Lower lobe of right lung (tissue), 2 donors: ENCODE measurements at places on chromosomes 3 and 15. TPM values are rescaled to one million over a fixed set of nuclear protein-coding genes. Genes with fewer than 3 reads are reported as not detected.

- H3K4me3 ChIP-seq, result no peak overlapping the region
- H3K36me3 ChIP-seq, result no peaks in the 10 kb centered on the region
- no peaks in the 10 kb centered on the region for H3K4me1 ChIP-seq
- DNase-seq, result no peak
These were observed 287.2 kb downstream of the SHQ1 start for GRCh38 chr3:72560846-72561675.

GRCh38 chr3:121152573-121152972, 244.6 kb downstream of the STXBP5L start:
- no peaks in the 10 kb centered on the region for H3K27me3 ChIP-seq
- DNase-seq, result no peak
- no peaks in the 10 kb centered on the region for H3K36me3 ChIP-seq
- no peak overlapping the region for H3K4me3 ChIP-seq
- no peaks in the 10 kb centered on the region for H3K4me1 ChIP-seq
- no peak overlapping the region for H3K27ac ChIP-seq

DNA sequence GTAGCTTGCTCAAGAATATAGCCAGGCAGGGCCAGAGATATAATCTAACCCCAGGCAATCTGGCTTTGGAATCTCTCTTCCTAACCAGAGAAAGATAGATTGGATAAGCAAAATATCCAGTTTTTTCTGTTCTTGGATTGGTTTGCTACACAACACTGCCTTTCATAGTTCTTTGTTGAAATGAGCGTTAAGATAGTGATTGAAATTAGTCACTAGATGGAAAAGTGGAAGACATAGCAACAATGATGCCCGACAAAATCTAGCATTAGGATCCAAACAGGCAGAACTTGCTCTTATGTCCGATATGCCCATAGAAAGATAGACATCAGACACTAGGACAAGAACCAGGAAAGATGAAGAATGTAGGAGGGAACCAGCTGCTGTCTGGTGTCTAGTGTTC, 77.3 kb upstream of the COL8A1 start:
- no peak overlapping the region for H3K27ac ChIP-seq
- H3K36me3 ChIP-seq, result no peaks in the 10 kb centered on the region
- no peak for DNase-seq
- H3K27me3 ChIP-seq, result no peaks in the 10 kb centered on the region

DNA sequence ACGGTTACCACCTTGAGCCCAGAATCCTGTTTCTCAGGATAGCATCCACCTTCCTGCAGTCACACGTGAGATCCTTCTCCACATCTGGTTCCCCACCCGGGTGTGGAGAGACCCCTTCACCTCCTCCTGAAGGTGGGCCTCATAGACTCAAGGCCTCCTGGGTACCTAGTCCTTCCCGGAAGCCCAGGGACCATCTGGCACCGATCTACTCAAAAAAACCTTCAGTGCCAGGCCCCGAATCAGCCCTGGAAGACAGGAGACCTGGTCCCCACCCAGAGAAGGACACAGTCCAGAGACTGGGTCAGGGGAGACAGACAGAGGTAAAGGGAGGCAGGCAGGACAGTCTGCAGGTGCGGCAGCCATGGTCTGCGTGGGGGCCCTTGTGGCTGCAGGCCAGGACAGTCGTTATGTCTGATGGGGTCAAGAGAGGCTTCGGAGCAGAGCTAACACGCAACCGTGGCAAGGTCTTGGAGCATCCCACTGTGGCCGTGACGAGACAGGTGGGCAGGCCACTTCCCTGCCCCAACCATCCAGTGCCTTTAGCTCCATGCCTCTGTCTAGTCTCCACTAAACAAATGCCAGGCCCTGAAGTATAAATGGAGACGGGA, 112.2 kb upstream of the ABHD17C start:
- no peak for DNase-seq
- H3K4me1 ChIP-seq, result no peaks in the 10 kb centered on the region
- no peak overlapping the region for H3K27ac ChIP-seq
- no peak overlapping the region for H3K4me3 ChIP-seq

DNA sequence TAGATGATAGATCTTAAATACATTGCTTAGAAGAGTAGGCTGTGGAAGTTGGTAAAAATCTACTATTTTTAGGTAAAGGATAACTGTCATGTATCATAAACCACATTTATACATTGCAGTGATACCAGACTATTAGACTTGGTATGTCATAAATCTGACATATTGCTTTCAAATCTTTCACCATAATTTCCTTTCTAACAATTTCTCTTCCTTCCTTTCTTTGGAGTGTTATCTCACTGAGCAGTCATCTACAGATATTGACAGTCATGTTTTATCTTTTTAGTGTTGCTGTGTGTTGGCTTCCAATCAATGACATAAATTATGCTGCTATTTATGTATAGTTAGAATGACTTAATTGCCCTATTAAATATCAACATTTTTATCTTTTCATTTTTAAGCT, 588.7 kb downstream of the TUSC7 start:
- no peak overlapping the region for H3K4me3 ChIP-seq
- DNase-seq, result no peak
- H3K27ac ChIP-seq, result no peak overlapping the region
- H3K27me3 ChIP-seq, result no peaks in the 10 kb centered on the region

GRCh38 chr15:40941068-40941527, 12.0 kb downstream of the DLL4 start:
- DNase-seq, result no peak
- peak overlapping the region; percentile 90 for H3K27ac ChIP-seq
- H3K27me3 ChIP-seq, result no peaks in the 10 kb centered on the region
- H3K4me1 ChIP-seq, result peaks cover 69% of the 10 kb centered on the region
- peaks cover 29% of the 10 kb centered on the region for H3K36me3 ChIP-seq

GRCh38 chr3:94118390-94118789, 55.5 kb downstream of the NSUN3 start:
- H3K27ac ChIP-seq, result no peak overlapping the region
- DNase-seq, result no peak
- no peak overlapping the region for H3K4me3 ChIP-seq
- H3K27me3 ChIP-seq, result no peaks in the 10 kb centered on the region

ERC2 gene
- total RNA-seq, result 1.5 TPM

LRRC31 gene
- 1.1 TPM for total RNA-seq

CCK gene
- total RNA-seq, result not detected
